CD4-positive, CD25-positive, alpha-beta regulatory T cell (primary cell): ENCODE measurements at places on chromosomes 5 and 9. TPM values are rescaled to one million over a fixed set of nuclear protein-coding genes. Genes with fewer than 3 reads are reported as not detected.

DNA sequence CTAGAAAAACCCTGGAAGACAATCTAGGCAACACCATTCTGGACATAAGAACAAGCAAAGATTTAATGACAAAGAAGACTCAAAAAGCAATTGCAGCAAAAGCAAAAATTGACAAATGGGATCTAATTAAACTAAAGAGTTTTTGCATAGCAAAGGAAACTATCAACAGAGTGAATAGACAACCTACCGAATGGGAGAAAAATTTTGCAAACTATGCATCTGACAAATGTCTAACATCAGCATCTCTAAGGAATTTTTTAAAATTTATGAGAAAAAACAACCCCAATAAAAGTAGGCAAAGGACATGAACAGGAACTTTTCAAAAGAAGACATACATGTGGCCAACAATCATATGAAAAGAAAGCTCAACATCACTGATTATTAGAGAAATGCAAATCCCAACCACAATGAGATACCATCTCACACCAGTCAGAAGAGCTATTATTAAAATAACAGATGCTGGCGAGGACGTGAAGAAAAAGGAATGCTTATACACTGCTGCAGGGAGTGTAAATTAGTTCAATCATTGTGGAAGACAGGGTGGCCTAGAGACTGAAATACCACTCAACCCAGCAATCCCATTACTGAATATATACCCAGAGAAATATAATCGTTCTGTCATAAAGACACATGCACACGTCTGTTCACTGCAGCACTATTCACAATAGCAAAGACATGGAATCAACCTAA is 3.8 kb downstream of the MOCS2 start:
- no peak overlapping the region for H3K4me3 ChIP-seq
- H3K27me3 ChIP-seq: no peaks in the 10 kb centered on the region
- H3K36me3 ChIP-seq: peaks cover 32% of the 10 kb centered on the region
- no peak overlapping the region for H3K27ac ChIP-seq
- peaks cover 18% of the 10 kb centered on the region for H3K4me1 ChIP-seq

- no peak overlapping the region for H3K27ac ChIP-seq
- no peaks in the 10 kb centered on the region for H3K36me3 ChIP-seq
- H3K4me3 ChIP-seq: no peak overlapping the region
- H3K4me1 ChIP-seq: peaks cover 15% of the 10 kb centered on the region
- DNase-seq: no peak
- H3K27me3 ChIP-seq: peaks cover 2% of the 10 kb centered on the region
Observed at GRCh38 chr9:136309101-136309801, 5.4 kb upstream of the CCDC187 start.

DNA sequence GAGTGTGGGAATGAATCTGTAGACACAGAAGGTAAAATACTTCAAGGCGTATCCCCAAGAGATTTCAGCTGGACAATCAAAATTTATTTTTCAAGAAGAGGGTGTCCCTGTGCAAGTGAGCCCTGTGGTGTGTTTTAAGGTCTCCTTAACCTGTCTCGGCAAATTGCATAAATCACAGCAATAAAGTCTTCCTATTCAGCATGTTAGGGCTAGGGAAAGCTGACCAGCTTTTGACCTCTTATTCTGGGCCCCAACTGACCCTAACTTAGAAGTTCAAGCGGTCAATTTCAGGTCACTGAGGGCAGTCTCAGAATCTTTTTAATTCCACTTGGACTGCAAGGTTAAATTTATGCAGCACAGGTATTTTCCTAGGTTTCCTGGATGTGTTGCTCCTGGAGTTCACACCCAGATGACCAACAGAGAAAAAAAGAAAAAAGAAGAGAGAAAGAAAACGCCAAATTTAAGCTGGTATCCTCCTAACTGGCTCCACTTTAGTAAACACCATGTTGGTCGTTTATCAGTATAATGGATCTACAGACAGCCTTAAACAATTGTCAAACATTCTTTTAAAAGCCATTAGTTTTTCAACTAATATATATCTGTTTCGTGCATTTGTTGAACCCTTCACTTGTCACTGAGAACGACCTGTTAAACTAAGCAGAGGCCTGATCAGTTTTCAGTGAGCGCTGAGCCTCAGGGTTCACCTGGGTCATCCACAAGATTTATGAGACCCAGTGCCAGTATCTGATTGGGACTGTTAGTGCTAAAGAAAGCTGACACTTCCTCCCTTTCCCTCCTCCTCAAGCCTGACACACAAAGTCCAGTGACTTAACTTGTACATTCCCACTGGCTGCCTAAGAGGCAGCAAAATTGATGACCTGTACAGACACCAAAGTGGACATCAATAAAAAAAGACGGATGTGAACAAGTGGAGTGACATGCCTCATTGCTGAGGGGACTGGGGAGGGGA is 546.1 kb downstream of the NR2F1-AS1 start:
- no peak for DNase-seq
- no peak overlapping the region for H3K4me3 ChIP-seq
- no peaks in the 10 kb centered on the region for H3K36me3 ChIP-seq

DNA sequence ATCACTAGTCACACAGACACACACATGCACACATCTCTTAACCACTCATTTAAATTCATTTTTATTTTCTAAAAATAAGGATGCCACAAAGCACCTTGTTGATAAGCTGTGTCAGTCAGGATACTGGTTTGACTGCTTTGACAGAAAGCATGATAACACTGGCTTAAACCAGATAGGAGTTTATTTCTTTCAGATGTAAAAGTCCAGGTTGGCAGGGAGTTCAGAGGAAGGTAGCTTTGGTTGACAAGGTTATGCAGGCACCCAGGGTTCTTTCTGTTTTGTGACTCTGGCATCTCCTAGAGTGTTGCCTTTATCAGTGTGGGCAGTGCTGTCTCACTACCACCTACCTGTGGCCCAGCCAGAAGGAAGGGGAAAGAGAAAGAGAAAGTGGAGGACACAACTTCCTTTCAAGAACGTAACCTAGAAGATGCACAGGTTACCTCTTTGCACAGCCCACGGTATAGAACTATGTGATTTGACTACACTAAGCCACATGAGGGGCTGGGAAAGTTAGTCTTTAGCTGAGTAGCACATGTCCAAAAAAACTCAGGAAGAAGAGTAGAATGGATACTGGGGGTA is 334.7 kb downstream of the OSTF1 start:
- H3K4me3 ChIP-seq: no peak overlapping the region
- no peak overlapping the region for H3K27ac ChIP-seq
- no peaks in the 10 kb centered on the region for H3K36me3 ChIP-seq
- H3K4me1 ChIP-seq: no peaks in the 10 kb centered on the region
- no peaks in the 10 kb centered on the region for H3K27me3 ChIP-seq

- H3K36me3 ChIP-seq: no peaks in the 10 kb centered on the region
- peaks cover 38% of the 10 kb centered on the region for H3K4me1 ChIP-seq
- H3K4me3 ChIP-seq: peak overlapping the region; percentile 100
- no peaks in the 10 kb centered on the region for H3K27me3 ChIP-seq
- peak; percentile 53 for DNase-seq
Observed at GRCh38 chr5:14869668-14870164, 1.9 kb downstream of the ANKH start.

DNA sequence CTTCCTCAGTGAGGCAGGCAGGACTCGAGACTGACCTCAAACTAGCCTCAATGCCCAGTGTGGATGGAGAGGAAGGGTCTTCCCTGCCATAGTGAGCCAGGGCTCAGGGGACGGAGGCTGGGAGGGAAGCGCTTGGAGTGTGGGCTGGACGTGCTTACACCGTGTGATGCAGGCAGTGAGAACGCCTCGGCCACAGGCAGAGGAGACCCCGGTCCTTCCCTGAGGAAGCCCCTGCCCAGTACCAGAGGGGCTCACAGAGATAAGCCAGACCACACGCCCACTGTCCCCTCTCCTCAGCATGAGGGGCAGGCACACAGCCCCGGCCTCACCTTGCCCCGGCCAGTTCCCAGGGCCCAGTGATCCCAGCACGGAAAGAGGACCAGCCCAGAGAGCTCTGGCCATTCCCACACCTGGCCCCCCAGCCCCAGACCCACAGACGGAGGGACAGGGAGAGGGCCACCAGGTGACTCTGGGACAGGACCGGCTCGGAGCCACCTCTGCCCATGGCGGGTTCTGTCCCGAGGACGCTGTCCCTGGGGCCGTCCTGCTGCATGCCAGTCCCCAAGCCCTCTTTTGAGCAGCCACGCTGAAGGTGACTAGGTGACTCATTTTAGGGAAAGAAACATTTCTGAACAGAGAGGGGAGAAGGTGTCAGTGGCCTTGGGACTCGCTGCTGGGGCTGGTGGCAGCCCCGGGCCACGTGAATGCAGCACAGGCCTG is 6.0 kb upstream of the NSMF start:
- H3K27me3 ChIP-seq: no peaks in the 10 kb centered on the region
- no peak overlapping the region for H3K4me3 ChIP-seq
- no peak overlapping the region for H3K27ac ChIP-seq
- no peaks in the 10 kb centered on the region for H3K36me3 ChIP-seq
- H3K4me1 ChIP-seq: peaks cover 37% of the 10 kb centered on the region

- DNase-seq: no peak
- H3K4me3 ChIP-seq: no peak overlapping the region
- peaks cover 6% of the 10 kb centered on the region for H3K4me1 ChIP-seq
- H3K27ac ChIP-seq: no peak overlapping the region
Observed at GRCh38 chr9:5790923-5791322, 42.0 kb downstream of the ERMP1 start.

GRCh38 chr9:1013021-1013420 is 36.6 kb downstream of the DMRT3 start:
- DNase-seq: no peak
- no peak overlapping the region for H3K27ac ChIP-seq
- H3K4me1 ChIP-seq: no peaks in the 10 kb centered on the region
- H3K36me3 ChIP-seq: no peaks in the 10 kb centered on the region
- H3K27me3 ChIP-seq: no peaks in the 10 kb centered on the region

DNA sequence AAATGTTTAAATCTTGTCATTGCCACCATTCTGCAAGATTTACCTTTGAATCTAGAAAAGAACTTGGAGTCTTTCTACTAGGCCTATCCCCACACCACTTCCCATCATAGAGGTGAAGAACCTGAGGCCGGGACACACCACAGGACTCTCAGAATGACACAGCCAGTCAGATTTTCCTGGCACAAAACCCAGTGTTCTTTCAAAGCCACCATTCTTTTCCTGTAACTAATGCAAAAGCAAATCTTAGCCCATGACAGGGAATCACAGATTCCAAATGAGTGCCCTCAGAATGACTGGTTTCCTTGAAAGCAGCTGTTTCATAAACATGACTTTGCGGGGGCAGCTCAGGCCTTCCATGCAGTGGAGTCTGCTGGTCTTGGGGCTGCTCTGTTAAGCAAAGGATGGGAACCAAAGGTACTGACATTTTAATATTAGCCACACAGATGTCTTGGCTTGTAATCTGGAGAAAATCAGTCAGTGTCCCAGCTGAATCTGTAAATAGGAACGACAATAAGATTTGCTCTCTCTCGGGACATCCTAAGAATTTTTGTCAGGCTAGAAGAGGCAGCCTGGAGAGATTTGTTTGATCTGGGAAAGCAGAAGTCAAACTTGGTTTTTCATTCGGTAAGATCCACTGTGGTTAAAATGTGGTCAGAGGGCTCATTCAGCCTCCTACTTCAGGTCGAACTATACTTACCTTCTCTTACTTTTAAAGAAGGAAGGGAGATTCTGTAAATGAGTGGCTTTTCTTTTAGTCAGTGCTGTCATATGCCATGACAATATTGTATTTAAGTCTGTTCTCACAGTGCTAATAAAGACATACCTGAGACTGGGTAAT is 115.1 kb downstream of the PALM2AKAP2 start:
- no peaks in the 10 kb centered on the region for H3K4me1 ChIP-seq
- H3K27ac ChIP-seq: no peak overlapping the region
- H3K4me3 ChIP-seq: no peak overlapping the region
- H3K27me3 ChIP-seq: no peaks in the 10 kb centered on the region

DNA sequence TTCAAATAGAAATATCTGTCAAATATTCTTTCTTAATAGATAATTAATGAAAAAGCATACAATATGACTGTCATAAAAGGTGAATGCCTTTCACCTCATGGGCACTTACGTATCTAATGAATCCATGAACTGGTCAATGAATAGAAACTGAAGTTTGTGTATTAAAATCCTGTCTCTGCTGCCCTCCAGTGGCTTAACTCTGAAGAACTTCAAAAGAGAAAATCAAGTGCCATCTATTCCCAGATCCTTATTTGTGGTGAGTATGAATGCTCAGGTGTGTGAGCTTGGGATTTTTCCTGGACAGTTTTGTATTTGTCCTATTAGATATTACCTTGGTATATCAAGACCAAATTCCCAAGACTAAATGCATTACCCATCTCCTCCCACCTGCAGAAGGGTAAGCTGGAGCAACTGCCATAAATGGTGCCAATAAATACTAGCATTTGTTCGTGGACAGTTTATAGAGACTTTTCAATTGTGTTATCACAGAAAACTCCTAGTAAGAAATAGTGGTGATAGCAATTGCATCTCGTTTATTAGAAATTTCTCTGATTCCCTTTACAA is 44.0 kb upstream of the SVEP1 start:
- H3K4me3 ChIP-seq: no peak overlapping the region
- peaks cover 1% of the 10 kb centered on the region for H3K27me3 ChIP-seq
- no peaks in the 10 kb centered on the region for H3K4me1 ChIP-seq

GRCh38 chr5:132496631-132497487 is 6.3 kb upstream of the IRF1 start:
- no peak for DNase-seq
- H3K4me3 ChIP-seq: peak overlapping the region; percentile 76
- H3K27ac ChIP-seq: peak overlapping the region; percentile 99
- H3K27me3 ChIP-seq: no peaks in the 10 kb centered on the region
- H3K4me1 ChIP-seq: peaks cover 67% of the 10 kb centered on the region
- H3K36me3 ChIP-seq: no peaks in the 10 kb centered on the region

DNA sequence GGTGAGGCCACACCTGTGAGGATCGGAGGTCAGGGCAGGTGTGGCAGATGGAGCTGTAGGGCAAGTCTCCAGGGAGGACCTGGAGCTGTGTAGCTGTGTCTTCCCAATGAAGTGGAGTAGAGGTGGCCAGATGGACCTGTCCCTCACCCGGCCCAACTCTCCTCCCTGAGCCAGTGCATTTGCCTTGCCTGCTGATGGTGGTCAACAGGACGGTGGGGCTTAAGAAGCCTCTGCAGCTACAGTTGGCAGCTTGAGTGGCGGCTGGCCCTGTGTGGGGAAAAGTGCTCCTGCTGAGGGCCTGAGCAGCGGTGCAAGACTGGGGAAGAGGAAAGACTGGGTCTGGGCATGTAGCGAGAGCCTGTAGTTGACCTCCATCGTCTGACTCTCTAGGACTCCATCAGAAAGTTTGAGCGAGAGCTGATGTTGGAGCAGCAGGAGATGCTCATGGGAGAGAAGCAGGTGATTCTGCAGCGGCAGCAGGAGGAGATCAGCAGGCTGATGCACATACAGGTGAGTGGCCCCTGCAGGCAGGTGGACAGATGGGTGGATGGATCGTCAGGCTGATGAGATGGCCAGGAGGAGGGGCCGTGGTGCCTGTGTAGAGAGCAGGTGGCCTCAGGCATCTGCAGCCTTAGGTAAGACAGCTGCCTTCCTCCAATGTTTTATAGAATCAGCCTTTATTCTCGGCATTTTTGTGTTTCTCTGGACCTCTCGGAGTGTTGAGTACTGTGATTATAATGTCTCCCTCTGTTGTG is 24.9 kb downstream of the PITX1 start:
- no peak overlapping the region for H3K27ac ChIP-seq
- no peaks in the 10 kb centered on the region for H3K4me1 ChIP-seq
- H3K36me3 ChIP-seq: no peaks in the 10 kb centered on the region
- H3K4me3 ChIP-seq: no peak overlapping the region
- H3K27me3 ChIP-seq: no peaks in the 10 kb centered on the region
- DNase-seq: no peak

Gene APBB3
- total RNA-seq: 50.8 TPM

Gene CD180
- not detected for total RNA-seq
